ENCODE measurements at places on chromosomes 11 and 22.
A peak's percentile ranks its signal among the peaks of the same experiment; 100 is the strongest.

- peak; percentile 1 for DNase-seq
Measured at GRCh38 chr22:44497218-44497904, 672 bp downstream of the RTL6 start.

- no peak for DNase-seq
Measured at GRCh38 chr22:42786606-42787356, 66.1 kb upstream of the A4GALT start.

GRCh38 chr11:33444835-33445594, 187.8 kb downstream of the HIPK3 start:
- DNase-seq, result no peak

DNA sequence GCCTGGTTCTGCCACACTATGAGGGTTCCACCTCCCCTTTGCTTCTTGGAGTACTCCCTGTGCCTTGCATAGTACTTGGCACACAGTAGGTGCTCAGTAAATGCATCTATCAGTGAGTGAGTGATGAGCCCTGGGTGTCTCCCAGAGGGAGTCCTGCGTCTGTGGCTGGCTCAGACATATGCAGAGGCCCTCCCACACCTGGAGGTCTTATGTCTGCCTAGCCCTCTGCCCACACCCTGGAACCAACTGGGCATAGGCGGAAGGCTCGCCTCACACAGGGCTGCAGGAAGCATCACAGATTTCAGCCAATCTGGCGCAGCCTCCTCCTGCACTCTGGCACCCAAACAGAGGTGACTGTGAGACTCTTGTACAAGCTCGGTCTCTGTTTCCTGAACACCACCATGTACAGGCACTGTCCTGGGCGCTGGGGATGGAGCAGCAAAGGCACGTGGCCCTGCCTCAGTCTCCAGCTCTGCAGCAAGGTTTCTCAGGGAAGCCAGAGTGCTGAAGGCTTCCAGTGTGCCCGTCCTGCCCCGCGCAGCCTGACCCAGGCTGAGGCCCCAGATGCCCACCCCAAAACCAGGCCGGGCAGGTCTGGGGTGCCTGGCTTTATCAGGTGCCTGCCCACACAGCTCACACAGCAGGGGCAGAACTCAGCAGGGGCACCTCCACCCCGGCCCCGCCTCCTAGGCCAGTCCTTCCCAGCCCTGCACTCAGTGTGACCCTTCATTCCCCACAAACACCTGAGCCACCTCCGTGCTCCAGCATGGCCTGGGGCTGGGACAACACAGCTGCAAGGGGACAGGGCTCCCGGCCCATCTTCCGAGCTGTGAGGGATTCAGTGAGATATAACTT, 26.7 kb downstream of the FLRT1 start:
- no peak for DNase-seq

DNA sequence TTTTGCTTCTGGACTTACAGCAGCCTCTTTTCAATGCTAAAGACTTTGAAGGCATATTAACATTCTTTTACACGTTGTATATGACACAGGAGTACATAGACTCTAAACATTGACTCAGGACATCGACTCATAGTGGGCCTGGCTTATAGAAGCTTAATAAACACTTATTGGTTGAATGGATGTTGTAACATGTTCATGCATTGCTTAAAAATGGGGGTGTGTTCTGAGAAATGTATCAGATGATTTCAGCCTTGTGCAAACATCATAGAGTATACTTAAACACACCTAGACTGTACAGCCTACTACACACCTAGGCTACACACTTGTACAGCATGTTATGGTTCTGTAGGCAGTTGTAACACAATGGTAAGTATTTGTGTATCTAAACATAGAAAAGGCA, 17.9 kb downstream of the TTC17 start:
- peak; percentile 39 for DNase-seq

DNA sequence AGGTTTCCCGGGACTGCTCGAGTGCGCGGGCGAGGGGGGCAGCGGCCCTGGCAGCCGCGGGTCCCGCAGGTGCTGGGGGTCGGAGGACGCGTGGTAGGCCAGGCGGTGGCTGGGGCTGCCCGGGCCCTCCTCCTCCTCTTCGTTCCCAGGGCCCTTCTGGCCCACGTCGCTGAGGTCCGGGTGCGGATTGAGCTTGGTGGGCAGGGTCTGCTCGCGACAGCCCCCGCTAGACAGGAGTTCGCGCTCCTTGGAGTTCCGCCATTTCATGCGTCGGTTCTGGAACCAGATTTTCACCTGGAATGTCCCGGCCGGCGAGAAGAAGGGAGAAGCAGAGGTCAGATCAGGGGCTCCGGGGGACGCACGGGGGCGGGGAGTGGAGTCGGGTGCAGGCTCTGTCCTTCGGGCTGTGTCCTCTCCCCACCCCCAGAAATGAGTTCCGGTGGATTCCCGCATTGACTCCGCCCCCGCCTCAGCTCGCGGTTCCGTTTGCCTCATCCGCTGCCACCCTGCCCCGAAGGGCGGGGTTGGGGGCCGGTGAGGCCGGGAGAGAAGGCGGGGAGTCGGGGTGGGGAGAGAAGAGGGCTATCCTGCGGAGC, 3.9 kb downstream of the DBX1 start:
- DNase-seq, result no peak

DNA sequence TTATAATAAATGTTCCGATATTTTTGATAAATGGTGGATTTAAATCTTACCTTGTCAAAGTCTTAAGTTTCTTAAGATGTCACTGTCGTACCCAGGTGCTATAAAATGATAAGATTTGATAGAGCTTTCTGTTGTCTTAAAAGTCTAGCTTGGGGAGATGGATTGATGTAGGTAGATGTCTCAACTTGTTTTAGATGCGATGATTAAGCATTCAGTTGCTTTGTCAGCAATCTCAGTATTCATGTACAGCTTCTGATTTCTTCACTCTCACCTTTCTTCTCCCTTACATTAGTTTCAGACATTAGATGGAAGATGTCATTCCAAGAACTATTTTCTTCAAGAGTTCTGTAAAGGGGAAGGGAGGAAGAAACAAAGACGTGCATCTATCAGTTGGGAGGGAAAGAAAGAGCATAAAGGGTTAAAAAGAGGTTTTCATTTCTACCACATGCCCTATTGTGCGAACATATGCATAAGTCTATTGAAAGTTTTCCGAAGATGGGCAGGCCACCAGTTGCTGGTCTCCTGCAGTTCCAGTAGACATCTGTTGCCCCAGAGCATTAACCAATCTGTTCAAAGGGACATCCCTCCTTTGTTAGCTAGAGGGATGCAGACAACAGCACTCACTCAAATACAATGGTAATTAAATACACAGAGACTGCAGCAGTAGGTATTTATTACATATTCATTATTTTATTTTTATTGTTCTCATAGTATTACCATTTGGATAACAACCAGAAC, 38.4 kb downstream of the ZC3H12C start:
- no peak for DNase-seq

GRCh38 chr11:35375332-35376117, 43.8 kb downstream of the SLC1A2 start:
- no peak for DNase-seq

DNA sequence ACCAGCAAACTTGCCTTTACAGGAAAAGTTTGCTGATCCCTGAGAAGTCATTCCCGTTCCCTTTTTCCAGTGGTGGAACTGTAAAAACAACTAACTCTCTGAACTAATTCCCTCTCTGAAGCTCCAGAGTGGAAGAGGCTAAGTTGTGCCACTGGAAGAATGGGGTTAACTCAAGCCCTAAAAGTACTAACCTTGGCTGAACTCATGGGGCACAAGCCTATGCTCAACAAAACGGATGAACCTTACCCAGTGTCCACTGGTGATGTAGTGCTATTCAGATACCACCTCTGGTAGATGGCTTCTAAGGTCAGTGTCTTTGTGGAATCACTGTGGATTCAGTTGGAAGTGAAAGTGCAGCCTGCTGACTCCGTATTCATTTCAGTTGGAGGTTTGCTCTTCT, 59.9 kb upstream of the GNAZ start:
- no peak for DNase-seq

Measured in fibroblast of the conjunctiva (primary cell).